Forelimb muscle (tissue), 1 donor: ENCODE measurements at places on chromosomes 1 and 21. TPM values are rescaled to one million over a fixed set of nuclear protein-coding genes. Genes with fewer than 3 reads are reported as not detected.

GRCh38 chr1:116243333-116244054 is 129.6 kb upstream of the ATP1A1 start:
- DNase-seq, result no peak

DNA sequence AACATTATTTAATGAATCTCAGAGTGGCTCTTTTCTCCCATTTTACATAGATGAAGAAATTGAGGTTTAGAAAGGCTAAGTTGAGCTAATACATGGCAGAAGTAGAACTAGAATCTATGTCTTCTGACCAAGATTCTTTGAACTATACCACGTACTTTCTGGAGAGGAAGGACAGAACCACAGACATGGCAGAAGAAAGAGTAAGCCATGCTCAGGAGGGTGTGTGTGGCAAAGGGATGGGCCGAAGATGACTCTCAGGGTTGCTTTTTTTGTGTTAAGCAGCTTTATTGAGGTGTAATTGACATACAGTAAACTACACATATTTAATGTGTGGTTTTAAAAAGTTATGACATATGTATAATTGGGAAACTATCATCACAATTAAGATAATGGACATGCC is 69.5 kb downstream of the PEX14 start:
- DNase-seq, result no peak

Gene RORC
- 10.8 TPM for polyA plus RNA-seq

Gene C1QB
- 13.1 TPM for polyA plus RNA-seq

GRCh38 chr1:170213596-170213995 is 67.8 kb downstream of the NTMT2 start:
- no peak for DNase-seq

Gene MATN1
- 1.1 TPM for polyA plus RNA-seq

Gene AIRE
- not detected for polyA plus RNA-seq

DNA sequence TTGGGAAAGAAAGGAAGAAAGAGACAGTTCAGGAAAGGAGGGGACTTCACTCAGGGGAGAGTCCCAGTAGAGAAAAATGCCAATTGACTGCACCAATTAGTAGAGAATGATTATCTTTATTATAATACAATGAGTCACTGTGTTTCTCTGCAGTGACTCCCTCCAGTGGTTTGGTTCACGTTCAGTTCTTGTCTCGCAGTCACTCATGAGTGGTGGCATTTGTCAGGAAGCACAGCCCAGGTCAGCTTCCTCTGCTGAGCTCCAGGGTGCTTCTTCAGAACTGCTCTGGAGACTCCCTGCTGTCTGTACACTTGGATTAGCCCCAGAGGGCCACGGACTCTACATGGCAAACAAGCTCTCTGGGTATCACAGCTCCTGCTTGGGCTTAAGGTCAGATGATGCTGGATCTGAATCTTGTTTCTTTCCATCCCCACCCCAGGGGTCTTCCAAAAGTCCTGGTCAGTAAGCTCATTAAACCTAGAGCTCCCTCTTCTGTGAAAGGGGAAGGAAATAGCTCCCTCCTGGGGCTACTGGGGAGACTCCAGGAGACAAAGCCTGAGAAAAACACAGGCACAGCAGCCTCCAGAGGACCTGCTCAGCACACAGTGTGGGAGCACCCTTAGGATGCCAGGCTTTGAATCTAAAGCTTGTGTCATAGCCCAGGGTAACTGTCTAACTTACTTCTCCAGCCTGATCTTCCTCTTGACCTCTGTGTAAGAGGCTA is 619.0 kb downstream of the AJAP1 start:
- DNase-seq, result no peak
